ENCODE measurements at places on chromosomes 3 and 15.

GRCh38 chr3:70990723-70991122, 592.8 kb downstream of the FOXP1 start:
- DNase-seq: no peak

- no peak for DNase-seq
Measured at GRCh38 chr3:145094355-145094941, 1066.5 kb downstream of the PLOD2 start.

DNA sequence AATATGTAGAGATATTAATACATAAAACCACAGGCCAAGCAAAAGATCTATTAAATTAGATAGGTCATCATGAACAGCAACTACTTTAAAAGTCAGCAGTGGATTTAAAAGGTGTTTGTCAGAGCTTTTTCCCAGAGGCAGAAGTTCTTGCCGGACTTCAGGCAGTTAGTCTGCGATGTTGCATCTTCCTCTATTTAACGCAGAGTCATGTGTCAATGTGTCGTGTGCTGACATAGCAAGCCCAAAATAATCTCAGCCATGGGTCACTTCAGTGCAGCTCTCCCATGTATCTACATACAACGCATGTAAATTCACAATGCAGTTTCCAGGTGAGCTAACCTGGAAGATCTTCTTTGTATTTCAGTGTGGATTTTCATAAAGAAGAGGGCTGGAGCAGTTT, 8.0 kb upstream of the TMEM212 start:
- no peak for DNase-seq

GRCh38 chr3:111861391-111861790, 2.3 kb downstream of the PHLDB2 start:
- no peak for DNase-seq

GRCh38 chr3:171660188-171660587, 150.1 kb downstream of the PLD1 start:
- DNase-seq: no peak

DNA sequence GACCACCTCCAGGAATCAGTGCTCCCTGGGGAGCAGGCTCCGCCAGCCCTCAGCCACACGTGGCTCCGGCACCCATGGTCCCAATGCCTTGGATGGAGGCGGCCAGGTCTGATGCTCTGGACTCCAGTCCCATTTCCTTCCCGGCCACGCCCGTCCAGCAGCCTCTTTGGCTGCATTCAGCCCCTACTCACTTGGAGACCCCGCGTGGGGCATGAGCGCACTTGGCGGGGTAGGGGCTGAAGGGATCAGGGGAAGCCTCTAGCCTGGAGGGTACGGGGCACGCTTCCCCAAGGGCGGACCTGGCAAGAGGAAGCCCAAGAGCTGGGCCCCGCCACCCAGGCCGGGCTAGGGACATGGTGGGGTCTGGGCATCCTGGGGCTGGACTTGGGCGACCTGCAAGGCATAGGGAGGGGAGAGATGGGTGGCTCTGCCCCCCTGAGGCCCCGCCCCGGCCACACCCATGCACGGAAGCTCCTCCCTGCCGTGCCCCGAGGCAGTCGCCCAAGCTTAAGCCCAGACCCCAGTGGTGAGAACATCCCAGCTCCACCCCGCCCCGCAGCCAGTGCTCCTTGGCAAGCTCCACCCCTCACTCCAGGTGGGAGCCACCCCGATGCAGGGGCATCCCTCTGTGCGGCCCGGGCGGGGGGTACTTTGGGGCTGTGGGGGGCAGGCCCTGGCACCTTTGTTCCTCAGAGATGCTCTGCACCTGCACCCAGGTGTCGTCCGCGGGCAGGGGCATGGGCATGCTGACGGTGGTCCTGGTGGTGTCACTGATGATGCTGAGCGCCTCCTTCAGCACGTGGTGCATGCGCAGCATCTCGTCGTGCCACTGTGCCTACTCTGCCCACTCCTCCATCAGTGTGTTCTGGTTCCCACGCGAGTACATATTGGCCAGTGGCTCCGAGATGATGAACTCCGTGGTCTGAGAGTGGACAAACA, 163.5 kb downstream of the GOLGA6L4 start:
- no peak for DNase-seq

- DNase-seq: no peak
Measured at GRCh38 chr3:155086051-155086450, 5.9 kb downstream of the MME start.

DNA sequence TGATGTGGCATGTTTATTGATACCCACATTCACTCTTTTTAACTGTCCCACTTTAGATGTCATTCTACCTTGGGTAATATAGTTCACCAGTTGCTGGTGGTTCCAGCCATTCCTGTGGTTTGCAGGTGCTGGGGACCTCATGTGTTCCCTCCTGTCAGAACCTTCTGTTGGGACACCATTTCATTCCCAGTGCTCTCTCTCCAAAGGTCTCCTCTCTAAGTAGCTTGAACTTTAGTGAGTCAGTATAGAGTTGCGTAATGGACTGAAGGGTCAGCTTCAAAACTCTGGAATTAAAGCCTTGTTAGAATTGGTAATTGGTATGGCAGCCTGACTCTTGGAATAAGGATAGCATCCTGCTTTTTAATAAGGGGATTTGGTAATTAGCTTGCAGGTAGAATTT, 108.5 kb downstream of the PLCL2 start:
- no peak for DNase-seq

- no peak for DNase-seq
Measured at GRCh38 chr15:39461536-39462130, 119.2 kb upstream of the THBS1 start.

DNA sequence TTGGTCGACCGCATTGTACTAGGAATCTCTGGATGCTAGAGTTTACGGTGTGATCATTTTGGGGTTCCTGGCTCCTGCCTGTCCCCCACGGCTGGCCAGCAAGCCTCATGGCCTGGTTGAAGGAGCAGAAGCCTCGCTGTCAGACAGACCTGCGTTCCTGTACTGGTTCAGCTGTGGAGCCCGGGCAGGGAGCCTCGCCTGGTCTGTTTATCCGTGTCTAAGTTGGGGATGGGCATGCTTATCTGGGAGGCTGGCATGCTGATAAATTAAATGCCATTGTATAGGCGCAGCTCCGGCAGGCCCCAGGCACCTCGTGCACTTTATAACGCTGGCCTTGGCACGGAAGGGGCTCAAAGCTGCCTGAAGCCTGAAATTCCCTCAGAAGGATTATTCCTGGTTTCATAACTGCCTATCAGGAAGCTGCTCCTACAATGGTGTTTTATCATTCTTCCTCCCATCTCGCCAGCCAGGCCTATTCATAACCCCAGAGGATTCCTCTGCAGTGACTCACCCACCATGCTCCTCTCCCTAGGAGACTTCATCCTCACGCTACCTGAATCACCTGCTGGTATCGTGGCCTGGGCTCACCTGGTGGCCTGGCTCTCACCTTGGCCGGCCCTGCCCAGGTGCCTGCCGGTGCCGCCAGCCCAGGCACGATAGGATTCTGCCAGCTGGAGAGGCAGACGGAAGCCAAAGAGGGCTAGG, 110.9 kb downstream of the ASB7 start:
- DNase-seq: no peak

GRCh38 chr3:16886303-16886683, 1.5 kb downstream of the PLCL2 start:
- DNase-seq: no peak

DNA sequence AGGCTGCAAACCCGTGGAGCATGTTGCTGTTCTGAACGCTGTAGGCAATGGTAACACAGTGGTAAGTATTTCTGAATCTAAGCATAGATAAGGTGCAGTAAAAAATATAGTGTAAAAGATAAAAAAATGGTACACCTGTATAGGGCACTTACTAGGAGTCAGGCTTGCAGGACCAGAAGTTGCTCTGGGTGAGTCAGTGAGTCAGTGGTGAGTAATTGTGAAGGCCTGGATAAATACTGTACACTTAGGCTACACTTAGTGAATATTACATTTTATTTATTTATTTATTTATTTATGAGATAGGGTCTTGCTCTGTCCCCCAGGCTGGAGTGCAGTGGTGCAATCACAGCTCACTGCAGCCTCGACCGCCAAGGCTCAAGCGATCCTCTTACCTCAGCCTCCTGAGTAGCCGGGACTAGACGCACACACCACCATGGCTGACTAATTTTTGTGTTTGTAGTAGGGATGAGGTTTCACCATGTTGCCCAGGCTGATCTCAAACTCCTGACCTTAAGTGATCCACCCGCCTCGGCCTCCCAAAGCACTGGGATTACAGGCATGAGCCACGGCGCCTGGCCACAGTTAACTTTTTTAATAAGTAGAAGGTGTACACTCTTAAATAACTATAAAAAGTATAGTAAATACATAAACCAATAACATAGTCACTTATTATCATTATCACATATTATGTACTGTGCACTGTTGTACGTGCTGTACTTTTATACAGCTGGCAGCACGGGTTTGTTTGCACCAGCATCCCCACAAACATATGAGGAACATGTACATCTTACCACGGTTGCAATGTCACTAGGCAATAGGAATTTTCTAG, 155.1 kb downstream of the IGF1R start:
- DNase-seq: no peak

- DNase-seq: no peak
Measured at GRCh38 chr15:96011136-96011535, 319.4 kb upstream of the NR2F2 start.

GRCh38 chr15:58384667-58385066, 47.1 kb upstream of the LIPC start:
- no peak for DNase-seq

- no peak for DNase-seq
Measured at GRCh38 chr15:91304786-91305185, 204.7 kb downstream of the SV2B start.

DNA sequence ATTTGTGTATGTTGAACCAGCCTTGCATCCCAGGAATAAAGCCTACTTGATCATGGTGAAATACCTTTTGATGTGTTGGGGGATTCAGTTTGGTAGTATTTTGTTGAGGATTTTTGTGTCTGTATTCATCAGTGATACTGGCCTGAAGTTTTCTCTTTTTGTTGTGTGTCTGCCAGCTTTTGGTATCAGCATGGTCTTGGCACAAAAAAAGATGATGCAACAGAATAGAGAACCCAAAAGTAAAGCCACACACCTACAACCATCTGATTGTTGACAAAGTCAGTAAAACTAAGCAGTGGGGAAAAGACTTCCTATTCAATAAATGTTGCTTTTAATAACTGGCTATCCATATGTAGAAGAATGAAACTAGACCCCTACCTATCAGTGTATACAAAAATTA, 77.6 kb downstream of the TCF12 start:
- no peak for DNase-seq

DNA sequence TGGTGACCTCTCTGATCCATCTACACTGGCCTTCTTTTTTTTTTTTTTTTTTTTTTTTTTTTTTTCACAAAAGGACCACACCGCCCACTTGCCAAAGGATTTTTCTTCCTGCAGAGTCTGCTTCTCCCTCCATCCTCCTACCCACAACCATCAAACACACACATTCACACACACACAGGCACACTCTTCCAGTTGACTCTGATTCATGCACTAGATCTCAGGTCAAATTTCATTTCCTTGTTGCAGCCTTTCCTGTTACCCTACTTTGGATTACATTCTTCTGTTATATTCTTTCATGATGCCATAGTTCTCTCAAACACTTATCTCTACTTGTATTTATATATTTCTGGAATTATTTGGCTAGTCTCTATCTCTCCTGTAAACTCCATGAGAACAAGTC, 133.9 kb downstream of the STAC start:
- DNase-seq: no peak

- no peak for DNase-seq
Measured at GRCh38 chr3:62335196-62335595, 38.2 kb downstream of the FEZF2 start.

DNA sequence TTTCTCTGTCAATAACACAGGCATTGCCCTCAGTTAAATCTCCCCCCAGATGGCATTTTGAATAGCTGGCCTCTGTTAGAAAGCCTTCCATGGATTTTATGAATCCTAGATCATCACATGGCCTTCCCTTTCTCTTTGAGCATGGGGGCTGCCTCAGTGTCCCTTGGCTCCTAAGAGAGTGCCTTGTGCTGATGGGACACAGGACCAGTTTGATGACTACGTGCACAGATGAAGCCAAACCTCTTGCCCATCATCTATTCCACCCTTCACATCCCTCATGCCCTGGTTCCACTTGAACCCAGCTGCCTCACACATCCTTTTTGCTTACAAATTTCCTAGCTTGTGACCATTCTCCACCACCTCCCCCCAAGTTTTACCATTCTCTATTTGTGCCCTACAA, 12.9 kb downstream of the TGFBR2 start:
- no peak for DNase-seq

- DNase-seq: no peak
Measured at GRCh38 chr15:85312486-85312885, 67.9 kb upstream of the AKAP13 start.

GRCh38 chr3:30189900-30190299, 416.5 kb upstream of the TGFBR2 start:
- no peak for DNase-seq

DNA sequence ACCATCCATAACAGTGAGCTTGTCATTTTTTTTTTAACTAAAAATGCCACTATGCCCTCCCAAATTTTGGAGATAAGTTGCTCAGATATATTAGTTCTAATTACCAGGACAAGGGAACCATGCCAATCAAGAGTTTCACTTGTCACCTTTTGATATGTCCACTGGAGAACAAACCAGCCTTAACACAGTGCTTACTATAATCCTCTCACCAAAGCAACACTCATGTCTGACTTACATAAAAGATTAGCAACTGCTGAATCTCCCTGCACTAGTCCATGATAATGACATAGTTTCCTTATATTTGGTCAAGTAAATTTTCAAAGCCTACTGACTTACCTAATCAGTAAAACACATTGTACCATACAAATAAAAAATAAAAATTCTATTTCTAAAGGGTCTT, 44.4 kb downstream of the TTBK2 start:
- no peak for DNase-seq

GRCh38 chr15:64251121-64251520, 88.3 kb upstream of the PPIB start:
- DNase-seq: no peak

GRCh38 chr3:14391033-14391432, 11.4 kb upstream of the SLC6A6 start:
- no peak for DNase-seq

- no peak for DNase-seq
Measured at GRCh38 chr15:98878862-98879261, 128.7 kb downstream of the PGPEP1L start.

DNA sequence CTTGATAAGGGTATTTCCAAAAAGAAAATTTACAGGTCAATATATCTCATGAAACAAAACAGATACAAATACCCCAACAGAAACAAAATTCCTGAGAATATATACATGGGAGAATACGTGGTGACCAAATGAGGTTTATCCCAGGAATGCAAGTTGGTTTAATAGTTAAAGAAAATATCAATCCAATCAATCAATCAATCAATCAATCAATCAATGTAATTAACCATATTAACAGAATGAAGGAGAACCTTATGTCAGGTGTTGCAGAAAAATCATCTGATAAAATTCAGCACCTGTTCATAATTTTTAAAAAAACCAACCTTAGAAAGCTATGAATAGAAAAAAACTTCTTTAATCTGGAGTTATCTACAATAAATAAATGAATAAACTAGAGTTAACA, 35.9 kb downstream of the ITGA11 start:
- DNase-seq: no peak

- no peak for DNase-seq
Measured at GRCh38 chr3:190092250-190092649, 28.4 kb downstream of the P3H2 start.
